ENCODE measurements at places on chromosomes 2 and 18. TPM values are rescaled to one million over a fixed set of nuclear protein-coding genes. Genes with fewer than 3 reads are reported as not detected.

The MYCN gene
- polyA plus RNA-seq, result 20.3 TPM

The CYTIP gene
- polyA plus RNA-seq, result 1.4 TPM

The MAP3K19 gene
- 3.2 TPM for polyA plus RNA-seq

The UPP2 gene
- 0.45 TPM for polyA plus RNA-seq

The GPR39 gene
- polyA plus RNA-seq, result 3.8 TPM

The TCF4 gene
- 139 TPM for polyA plus RNA-seq

The ABCG5 gene
- polyA plus RNA-seq, result 0.35 TPM

The MALT1 gene
- polyA plus RNA-seq, result 26.4 TPM

The ABCA12 gene
- polyA plus RNA-seq, result 0.08 TPM

The ZNF396 gene
- polyA plus RNA-seq, result 3.8 TPM

The ACKR3 gene
- polyA plus RNA-seq, result 42.7 TPM

The CCDC141 gene
- polyA plus RNA-seq, result 3.4 TPM

The GREB1L gene
- 0.63 TPM for polyA plus RNA-seq

The SPR gene
- 6.6 TPM for polyA plus RNA-seq

The ADGRF3 gene
- polyA plus RNA-seq, result 1.5 TPM

The CRYGC gene
- polyA plus RNA-seq, result not detected

The GAREM1 gene
- polyA plus RNA-seq, result 16.1 TPM

The PPP4R1 gene
- polyA plus RNA-seq, result 109 TPM

The NPHP1 gene
- 18.1 TPM for polyA plus RNA-seq

The POMC gene
- 1.6 TPM for polyA plus RNA-seq

The SATB2 gene
- polyA plus RNA-seq, result 3.6 TPM

The CASP10 gene
- polyA plus RNA-seq, result 15.5 TPM

The NCKAP1 gene
- 107 TPM for polyA plus RNA-seq

The HDAC4 gene
- 9.9 TPM for polyA plus RNA-seq

The TRIB2 gene
- 85.2 TPM for polyA plus RNA-seq

The LRRTM1 gene
- polyA plus RNA-seq, result 1.8 TPM

The CNDP1 gene
- 0.48 TPM for polyA plus RNA-seq

The WNT6 gene
- polyA plus RNA-seq, result not detected

The DIPK1C gene
- 0.85 TPM for polyA plus RNA-seq

The DSG1 gene
- not detected for polyA plus RNA-seq

The RNF125 gene
- polyA plus RNA-seq, result 7.8 TPM

The WDR35 gene
- 32.1 TPM for polyA plus RNA-seq

The HRH4 gene
- 0.20 TPM for polyA plus RNA-seq

The AAMP gene
- 110 TPM for polyA plus RNA-seq

The RAD51AP2 gene
- polyA plus RNA-seq, result 0.67 TPM

The CCBE1 gene
- 93.1 TPM for polyA plus RNA-seq

The SCRN3 gene
- 29.9 TPM for polyA plus RNA-seq

The MYO3B gene
- polyA plus RNA-seq, result 3.8 TPM

The MC4R gene
- polyA plus RNA-seq, result 1.1 TPM

The USP34 gene
- 157 TPM for polyA plus RNA-seq

The SPATA3 gene
- not detected for polyA plus RNA-seq

The KCNG2 gene
- 0.23 TPM for polyA plus RNA-seq

The CTNNA2 gene
- polyA plus RNA-seq, result 0.23 TPM

The CENPA gene
- polyA plus RNA-seq, result 10.8 TPM

The DTNA gene
- polyA plus RNA-seq, result 6.6 TPM

The THUMPD2 gene
- polyA plus RNA-seq, result 27.1 TPM

The NAT8 gene
- 1.4 TPM for polyA plus RNA-seq

The LYG1 gene
- 1.7 TPM for polyA plus RNA-seq

The CPO gene
- 0.39 TPM for polyA plus RNA-seq

The SERPINB4 gene
- polyA plus RNA-seq, result not detected
